ENCODE measurements at places on chromosomes 3 and 15.

- no peak for DNase-seq
These were observed 2.5 kb upstream of the USF3 start for GRCh38 chr3:113698956-113699355.

DNA sequence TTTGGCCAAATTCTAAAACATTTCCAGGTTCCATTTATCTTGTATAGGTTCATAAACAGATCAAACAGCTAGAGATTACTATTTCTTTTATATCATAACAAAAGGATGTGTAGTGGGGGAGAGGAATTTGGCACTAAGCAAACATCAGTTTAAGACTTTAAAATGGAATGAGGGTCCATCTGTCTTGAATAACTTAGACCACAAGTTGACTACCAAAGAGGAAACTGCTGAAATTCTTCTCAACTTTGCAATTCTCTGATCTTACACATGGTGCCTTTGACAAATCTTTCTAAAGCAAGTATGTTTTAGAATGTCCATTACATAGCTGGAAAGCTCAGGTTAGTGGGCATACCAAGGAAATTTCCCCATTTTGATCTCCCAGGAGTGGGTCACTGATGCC is 140.5 kb upstream of the ADAMTS9 start:
- DNase-seq: no peak

- DNase-seq: no peak
These were observed 95.8 kb upstream of the TGFBR2 start for GRCh38 chr3:30510596-30510995.

DNA sequence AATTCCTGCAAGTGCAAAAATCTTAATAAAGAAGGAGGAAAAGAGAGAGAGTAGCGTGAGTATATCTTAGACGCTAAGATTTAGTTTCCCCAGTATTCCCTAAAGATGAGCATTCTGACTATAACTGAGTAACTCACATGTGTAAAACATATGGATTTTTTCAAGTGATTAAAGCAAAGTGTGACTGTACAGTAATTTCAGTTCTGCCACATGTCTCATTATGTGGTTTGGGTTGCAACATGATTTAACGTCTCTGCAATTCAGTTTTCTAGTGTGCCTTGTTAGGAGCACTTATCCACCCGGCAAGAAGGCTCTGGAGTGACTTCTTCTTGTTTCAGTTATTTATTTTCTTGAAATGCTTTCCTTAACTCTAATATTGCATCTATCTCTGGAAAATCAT is 514.1 kb downstream of the ROBO1 start:
- no peak for DNase-seq

- DNase-seq: no peak
These were observed 84.7 kb downstream of the OPA1 start for GRCh38 chr3:193677734-193678133.

GRCh38 chr15:43922021-43922420 is 95.2 kb downstream of the WDR76 start:
- no peak for DNase-seq

DNA sequence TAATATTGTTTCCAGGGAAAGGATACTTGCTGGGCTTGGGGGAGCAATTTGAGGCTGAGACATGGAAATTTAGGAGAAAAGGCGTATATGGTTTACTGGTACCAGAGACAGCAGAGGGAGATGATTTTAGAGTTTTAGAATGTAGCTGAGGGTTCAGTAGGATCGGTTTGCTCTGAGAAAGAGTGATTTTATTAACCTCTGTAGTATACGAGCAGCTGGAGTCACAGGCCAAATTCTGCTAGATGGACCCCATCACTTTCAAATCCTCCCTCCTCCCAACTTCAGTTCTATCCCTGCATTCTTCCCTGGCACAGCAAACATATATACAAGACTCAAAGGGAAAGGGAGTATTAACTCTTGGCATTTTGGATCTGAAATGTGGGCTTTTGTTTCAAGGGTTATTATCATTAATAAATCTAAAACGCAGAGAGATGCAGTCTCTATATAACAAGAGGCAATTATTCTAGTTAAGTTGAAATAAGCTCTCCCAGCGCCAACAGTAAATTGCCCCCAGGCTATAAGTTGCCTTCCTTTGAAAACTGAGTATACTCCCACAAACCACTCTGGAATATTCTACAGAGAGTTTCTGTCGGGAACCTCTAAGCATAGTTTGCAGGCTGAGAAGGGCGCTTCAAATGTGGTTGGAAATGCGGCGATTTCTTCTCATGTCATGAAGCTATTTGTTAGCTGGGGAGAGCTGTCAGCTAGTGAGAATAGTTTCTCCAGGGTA is 5.4 kb downstream of the CRABP1 start:
- no peak for DNase-seq

DNA sequence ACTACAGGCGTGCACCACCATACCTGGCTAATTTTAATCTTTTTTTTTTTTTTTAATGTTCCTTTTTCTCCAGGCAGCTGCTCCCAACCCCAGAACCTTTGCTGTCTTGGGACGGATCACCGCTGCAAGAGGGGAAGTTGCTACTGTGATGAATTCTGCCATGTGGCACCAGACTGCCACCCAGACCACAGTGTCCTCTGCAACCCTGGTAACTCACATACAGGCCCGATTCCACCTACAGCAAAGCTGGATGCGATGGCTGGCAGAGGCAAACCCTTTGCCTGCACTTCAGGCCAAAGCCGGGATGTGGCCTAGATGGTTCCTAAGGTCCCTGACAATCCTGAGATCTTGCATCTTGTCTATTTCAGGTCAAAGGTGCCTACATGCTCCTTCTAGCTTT is 12.7 kb upstream of the MUC20 start:
- DNase-seq: no peak

DNA sequence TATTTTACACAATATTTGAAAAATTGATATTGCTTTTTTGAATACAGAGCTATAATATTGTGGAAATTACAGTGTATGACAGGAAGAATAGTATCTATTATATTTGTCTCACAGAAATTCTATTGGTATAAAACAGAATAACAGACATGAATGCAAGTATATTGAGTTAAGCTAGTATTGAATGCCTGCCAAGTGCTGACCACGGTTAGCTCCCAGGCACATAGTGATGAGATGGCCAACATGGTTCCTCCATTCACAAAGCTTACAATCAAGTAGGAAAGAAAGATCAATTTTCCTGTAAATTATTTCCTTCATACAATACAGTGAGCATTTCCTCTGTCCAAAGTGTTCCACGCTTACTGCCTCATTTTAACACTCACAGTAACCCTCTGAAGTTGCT is 67.6 kb downstream of the TP63 start:
- no peak for DNase-seq

DNA sequence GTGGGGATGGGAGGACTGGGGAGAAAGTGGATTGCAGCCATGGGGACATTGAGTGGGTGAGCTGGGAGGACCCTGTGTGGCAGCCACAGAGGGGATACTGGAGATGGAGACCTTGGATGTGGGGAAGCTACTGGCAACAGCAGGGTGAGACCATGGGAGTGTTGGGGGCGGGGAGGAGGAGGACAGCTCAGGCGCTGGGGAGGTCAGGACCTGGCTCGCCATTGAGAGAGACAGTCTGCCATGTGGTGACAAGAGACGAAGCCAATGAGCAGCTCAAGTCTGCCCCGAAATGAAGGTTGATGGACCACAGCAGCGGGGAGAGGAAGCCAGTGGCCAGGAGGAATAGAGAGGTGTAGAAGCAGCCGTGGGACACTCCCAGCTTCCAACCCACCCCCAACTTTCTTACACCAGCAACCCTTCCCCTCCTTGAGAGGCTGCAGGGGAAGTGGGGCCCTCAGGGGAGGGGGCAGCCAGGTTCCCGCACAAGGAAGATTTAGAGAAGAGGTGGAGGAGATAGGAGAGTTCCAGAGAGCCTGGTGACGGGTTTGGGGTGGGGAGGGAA is 118.1 kb downstream of the ASB7 start:
- no peak for DNase-seq

GRCh38 chr15:38406436-38406835 is 47.5 kb upstream of the FAM98B start:
- DNase-seq: no peak

DNA sequence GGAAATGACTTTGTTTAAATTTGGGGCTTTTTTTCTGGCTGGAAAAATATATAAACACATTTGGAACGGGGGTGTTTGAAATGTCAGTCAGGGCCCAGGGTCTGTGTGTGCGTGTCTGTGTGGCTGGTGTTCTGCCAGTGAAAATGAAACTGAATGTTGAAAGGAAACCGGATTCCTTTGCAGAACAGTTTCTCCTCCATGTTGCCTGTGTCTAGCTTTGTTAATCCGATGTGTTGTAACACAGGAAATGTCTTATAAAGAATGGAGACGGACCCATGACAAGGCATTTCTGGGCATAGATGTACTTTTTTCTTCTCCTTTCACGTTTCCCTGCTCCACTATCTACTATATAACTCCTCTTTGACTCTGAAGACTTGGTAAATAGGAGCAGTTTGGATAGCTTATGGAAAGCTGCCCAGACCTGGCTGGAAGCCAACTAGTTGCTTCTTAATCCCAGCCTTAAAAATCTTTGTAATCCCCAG is 2.8 kb downstream of the SQOR start:
- DNase-seq: peak; percentile 60

DNA sequence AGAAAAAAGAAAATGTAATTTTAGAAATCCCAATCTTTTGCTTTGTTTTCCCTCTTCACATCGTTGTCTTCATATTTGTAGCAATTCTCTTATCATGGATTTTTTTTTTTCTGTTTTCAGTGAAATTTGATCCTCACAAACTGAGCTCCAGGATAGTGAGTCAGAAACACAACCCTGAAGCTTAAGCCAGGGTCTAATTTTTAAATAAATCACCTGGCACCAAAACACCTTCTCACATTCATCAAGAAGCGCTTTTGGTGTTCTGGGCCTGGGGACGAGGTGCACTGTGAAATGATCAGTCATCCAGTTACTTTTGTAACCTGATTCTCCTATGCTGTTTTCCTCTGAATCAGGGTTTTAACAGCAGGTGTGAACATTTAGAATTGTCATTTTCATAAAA is 87.7 kb downstream of the REC114 start:
- no peak for DNase-seq

DNA sequence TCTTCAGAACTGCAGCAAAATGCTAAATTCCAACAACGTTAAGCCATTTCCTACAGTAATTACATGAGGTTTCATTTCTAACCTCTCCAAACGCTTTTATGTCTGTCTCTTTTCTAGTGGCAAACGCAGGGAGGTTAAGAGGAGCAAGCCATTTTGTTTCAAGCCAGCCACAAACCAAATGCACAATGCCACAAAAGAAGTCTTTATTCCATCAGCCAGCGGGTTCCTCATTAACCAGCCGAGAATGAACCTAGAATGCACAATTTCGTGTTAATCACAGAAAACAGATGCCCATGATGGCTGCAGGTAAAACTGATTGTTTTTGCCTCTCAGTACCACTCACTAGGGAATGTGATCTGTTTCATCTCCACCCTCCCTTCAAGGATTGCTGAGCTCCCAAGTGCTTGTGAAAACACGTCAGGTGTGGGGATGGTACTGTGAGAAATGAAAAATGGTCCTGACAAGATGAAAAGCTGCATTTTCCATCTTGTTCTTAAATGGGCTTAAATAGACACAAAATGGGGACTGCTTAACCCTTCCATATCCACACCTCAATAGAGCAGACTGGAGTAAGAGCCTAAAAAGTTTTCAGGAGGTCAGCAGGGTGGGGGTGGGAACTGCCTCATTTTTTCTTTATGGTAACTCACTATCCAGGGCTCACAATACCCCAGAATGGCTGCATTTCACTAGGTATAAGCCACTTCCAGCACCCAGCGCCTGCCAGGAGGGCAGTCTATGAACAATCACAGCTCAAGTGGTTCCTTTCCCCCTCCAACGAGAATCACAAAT is 277.1 kb downstream of the MAGI1 start:
- no peak for DNase-seq

GRCh38 chr3:135865553-135865952 is 100.0 kb upstream of the PPP2R3A start:
- no peak for DNase-seq

DNA sequence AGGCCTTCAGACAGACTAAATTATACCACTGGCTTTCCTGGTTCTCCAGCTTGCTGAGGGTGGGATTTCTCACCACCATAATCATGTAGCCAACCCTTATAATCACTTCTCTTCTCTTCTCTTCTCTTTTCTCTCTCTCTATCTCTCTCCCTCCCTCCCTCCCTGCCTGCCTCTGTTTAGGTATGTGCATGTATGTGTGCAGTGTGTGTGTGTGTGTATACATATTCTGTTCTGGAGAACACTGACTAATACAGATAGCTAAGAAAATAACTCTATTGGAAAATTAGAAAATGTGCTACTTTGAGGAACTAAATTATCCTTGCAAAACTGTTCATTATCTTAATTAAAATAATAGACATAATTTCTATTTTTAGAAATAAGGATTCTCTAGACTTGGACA is 118.6 kb upstream of the GADL1 start:
- no peak for DNase-seq

- DNase-seq: no peak
These were observed 61.3 kb downstream of the HERC2 start for GRCh38 chr15:28260722-28261121.
